ENCODE measurements at places on chromosomes 13 and 19.

DNA sequence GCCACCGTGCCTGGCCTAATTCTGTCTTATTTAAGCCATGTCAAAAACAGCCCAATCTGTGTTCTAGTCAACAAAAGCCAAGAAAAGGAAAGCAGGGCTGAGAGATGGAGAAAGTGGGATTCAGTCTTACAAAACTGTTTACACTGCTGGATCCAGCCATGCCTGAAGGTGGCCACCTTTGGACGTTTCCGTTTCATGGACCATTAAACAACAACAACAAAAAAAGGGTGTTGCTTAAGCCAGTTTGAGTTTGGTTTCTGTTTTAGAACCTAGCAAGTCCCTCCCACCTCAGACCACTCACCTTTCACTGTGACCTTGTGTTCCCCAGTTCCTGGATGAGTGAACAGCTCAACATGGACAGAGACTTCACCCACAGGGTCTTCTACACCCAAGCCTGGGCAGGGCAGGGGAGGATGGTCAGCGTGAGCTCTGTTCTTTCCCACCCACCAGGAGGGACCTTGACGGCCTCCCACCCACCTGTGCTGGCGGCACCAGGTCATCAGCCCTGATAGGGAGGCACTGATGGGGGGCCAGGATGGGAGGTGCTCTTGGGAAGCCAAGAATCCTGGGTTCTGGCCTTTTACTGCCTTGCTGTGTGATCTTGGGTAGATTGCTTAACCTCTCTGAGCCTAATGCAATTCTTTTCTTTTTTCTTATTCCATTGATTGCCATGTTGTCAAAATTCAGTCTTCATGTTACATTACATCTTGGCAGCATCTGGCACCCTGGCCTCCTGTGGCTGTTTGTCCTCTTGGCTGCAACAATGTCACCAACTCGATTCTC, 56.2 kb downstream of the COLGALT1 start:
- no peak for DNase-seq

DNA sequence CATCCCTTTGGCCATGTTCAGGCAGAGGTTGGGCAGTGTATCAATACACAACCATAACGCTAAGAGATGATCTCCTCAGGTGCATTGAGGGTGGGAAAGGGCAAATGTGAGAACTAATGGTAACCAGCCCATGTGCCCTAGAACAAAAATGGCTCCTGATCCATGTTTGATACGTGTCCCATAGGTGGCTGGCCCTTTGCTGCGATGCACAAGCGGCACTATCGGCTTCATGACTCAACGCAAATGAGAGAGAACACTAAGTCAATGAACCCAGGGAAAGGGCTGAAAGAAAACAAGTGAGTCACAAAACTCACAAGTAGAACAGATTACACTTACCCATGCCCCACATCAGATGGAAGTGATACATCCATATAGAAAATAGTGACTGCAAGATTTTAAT, 201.7 kb downstream of the ABCC4 start:
- no peak for DNase-seq

DNA sequence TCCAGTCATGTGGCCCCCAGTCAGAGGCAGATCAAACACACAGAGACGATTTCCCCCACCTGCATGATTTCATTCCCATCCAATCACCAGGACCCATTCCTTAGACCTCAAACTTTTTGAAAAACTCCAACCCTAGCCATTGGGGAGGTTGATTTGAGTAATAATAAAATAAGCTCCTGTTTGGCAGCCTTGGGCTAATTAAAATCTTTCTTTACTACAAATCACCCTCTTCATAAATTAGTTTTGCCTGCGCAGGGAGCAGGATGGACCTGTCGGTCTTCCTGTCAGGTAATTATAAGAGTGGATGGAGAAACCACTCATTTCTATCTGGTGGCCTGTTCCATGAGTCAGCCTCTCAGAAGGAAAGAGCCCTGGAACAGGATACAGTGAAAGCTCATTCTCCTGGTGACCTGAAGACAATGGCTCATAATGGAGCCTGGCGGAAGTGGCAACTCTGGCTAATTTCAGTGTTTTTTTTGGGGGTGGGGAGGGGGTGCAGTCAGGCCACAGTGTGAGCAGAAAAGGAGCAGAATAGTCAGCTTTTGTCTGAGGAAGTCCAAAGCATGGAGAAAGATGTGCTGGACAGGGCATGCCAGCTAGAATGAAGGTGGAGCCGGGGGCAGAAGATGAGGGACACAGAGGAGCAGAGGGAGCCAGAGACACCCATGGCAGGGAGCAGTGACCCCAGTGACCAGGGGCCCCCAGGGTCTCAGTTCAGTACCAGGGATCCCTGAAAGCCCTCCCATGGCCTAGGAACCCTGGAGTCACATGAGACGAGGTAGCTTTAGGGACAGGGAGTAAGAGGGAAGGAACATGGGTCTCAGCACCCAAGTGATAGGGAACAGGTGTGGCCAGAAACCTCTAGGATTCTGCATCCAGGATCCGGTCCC, 31.8 kb upstream of the PSG9 start:
- no peak for DNase-seq

GRCh38 chr13:59229861-59230260, 933.9 kb downstream of the DIAPH3 start:
- DNase-seq = no peak

DNA sequence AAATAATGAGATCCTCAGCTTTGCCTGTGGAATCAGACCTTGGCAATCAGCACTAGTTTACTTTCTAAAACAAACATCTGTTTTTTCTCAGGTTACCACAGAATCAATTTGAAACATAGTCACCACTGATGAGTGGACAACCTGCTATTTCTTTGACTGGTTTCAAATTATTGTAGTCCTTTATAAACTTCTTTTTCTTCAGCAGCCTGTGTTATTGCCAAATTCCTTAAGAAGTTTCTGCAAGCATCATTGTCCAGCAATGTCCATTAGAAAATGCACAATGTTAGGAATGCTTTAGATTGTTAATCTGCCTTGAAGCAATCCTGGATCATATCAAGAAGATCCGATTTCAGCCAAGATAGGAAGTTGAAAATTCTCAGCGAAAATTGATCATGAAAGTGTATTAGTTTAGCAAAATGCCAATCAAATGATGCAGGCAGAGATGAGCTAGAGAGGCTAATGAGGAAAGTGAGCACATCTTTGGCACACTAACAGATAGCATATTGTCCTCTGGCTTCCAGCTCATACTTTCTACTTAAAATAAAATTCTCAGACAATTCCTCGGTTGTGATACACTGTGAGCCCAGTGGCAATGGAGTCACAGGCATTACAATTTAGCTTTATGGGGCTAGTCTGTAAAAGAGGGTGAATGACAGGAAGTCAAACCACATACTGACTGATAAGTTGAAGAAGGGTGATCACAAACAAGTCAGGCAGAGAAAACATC, 270.6 kb downstream of the SLITRK6 start:
- DNase-seq = no peak

- peak; percentile 93 for DNase-seq
Measured at GRCh38 chr19:58439576-58440554, at the start of gene ZNF132. ZNF132 (minus strand) TSS chr19:58440153; CDS start chr19:58439821, 332 bp downstream.

GRCh38 chr13:99256283-99256682, 1.9 kb downstream of the GPR18 start:
- DNase-seq = no peak
